NCI-H2107 (cell line): ENCODE measurements at places on chromosomes 11 and 22.

GRCh38 chr22:25363474-25363873 lies 144.0 kb downstream of the CRYBB2 start:
- DNase-seq, result no peak

DNA sequence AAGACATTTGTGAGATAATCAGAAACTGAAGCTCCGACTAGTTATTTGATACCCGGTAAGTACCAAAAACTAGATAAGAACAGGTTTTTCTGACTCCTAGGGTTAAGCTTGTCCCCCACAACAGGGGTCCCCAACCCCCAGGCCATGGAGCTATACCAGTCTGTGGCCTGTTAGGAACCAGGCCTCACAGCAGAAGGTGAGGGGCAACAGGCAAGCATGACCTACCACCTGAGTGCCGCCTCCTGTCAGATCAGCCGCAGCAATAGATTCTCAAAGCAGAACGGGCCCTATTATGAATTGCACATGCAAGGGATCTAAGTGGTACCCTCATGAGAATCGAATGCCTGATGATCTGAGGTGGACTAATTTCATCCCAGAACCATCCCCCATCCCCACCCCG lies 1.2 kb upstream of the MS4A10 start:
- no peak for DNase-seq

DNA sequence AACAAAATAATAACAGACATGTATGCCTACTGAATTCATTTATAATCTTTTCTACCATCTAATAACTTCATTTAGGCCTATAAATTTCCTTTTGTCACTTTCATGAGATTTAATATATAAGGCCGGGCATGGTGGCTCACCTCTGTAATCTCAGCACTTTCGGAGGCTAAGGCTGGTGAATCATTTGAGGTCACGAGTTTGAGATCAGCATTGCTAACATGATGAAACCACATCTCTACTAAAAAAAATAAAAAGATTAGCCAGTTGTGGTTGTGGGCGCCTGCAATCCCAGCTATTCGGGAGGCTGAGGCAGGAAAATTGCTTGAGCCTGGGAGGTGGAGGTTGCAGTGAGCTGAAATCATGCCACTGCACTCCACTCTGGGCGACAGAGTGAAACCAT lies 14.2 kb upstream of the NTM start:
- DNase-seq, result no peak

GRCh38 chr22:42932857-42933484 lies 75.9 kb upstream of the ARFGAP3 start:
- no peak for DNase-seq

DNA sequence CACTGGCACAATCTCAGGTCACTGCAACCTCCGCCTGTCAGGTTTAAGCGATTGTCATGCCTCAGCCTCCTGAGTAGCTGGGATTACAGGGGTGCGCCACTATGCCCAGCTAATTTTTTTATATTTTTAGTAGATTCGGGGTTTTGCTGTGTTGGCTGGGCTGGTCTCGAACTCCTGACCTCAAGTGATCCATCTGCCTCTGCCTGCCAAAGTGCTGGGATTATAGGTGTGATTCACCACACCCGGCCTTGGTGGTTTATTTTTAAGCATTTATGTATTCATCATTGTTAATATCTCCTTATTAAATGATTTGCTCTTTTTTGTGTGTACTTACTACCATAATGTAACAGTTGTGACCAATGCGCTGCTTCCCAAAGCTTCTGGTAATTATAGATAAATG lies 171.7 kb downstream of the DDX10 start:
- no peak for DNase-seq

DNA sequence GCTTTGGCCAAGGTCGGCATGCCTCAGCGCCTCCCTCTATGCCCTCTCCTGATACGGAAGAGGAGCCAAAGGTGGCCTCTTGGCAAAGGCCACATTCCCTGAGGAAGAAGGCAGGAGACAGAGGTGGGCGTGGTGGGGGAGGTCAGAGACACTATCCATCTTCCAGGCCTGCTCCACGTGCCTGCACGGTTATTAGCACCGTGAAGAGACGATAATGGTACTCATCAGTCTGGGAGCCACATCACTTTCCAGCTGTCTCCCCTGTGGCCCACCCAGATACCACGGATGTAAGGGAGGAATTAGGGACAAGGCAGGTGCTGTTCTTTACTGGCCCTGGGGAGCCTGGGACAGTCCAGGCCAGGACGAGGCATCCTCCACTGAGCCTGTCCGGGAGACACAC lies 354.3 kb downstream of the MN1 start:
- DNase-seq, result no peak

DNA sequence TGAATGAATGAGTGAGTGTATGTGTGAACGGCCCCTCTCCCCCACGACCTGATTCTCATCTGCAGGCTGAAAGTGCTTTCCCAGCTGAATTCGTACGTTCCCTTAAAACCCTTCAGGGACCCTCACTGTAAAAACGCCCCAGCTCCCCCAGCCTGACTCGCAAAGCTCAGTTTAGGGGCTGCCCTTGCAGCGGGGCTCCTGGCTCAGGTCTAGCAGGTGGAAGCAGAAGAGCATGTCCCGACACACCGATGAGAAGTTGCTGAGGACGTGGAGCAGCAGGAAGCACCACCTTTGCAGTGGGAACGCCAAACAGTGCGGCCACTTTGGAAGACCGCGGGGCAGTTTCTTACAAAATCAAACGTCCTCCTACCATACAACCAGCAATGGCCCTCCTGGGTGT lies 3.6 kb upstream of the MRPL23 start:
- no peak for DNase-seq

GRCh38 chr11:118618991-118619375 lies 11.6 kb downstream of the PHLDB1 start:
- no peak for DNase-seq

DNA sequence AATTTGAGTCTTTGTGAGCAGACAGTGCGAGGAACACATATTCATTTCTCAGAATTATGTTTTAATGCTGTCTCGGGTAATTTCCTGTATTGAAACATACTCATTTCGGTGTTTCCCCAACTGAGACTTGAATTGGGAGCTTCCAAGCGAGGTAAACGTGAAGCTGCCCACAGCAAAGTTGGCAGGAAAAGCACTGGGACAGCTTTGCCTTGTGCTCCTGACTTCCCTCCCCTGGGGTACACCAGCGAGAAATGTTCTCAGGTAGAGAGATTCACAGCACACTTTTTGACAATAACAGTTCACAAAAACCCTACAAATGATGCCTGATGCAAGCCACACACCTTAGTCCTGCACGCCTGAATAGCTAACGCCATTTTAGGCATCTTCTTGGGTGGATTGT lies 3.1 kb downstream of the HTR3B start:
- no peak for DNase-seq

DNA sequence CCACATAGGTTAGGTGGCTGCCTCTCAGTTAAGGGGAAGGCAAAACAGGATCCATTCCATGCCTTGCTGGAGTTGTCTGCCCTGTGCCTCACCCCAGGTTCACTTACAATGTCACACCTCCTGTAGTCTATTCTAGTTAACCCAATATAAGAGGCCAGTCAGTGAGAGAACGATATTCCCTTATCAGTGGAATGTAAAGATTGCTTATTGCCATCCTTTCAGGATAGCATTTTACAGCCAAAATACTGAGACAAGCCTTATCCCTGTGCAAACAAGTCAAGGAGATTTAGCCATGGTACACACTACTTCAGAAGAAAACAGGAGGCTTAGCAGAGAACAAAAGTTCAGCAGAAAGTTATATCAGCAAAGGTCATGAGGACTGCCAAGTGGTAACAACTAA lies 5.5 kb downstream of the CYP2R1 start:
- no peak for DNase-seq

GRCh38 chr11:4185561-4185960 lies 91.0 kb downstream of the RRM1 start:
- DNase-seq, result no peak

DNA sequence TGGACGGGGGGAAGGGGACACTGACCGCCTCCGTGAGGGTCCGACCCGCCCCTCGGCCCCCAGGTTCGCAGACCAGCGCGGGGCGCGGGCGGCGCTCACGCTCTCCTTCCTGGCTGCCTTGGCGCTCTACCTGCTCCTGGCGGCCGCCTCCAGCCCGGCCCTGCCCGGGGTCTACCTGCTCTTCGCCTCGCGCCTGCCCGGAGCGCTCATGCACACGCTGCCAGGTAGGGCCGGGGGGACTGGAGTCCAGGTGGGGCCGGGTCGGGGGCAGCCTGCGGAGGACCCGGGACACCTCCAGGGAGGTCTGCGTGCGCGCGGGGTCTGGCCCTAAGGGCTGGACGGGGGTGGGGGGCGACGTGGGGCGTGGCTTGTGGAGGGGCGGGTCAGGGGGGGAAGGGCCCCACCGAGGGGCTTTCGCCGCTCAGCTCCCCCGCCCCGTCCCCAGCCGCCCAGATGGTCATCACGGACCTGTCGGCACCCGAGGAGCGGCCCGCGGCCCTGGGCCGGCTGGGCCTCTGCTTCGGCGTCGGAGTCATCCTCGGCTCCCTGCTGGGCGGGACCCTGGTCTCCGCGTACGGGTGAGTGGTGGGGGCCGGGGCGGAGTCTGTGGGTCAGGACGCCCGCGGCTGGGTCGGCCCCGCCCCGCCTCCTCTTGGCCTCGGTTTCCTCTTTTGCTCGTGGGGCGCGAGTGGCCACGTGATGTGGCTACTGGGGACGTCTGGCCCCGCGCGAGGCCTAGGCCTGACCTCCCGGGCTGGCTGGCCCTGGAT lies 19.9 kb downstream of the PHLDA2 start:
- DNase-seq, result no peak

DNA sequence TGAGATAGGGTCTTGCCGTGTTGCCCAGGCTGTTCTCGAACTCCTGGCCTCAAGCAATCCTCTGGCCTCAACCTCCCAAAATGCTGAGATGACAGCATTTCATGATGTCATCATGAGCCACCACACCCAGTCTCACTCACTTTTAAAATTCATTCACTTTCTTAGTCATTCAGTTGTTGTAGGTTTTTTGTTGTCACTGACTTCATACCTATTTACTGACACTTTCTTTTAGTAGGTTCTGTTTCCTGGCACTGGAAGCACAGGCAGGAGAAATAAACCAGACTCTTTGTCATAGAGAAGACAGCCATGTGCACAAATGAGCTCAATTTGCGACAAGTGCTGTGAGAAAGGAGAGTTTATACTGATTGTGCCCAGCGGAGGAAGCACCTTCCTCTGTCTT lies 10.5 kb downstream of the ART5 start:
- no peak for DNase-seq

GRCh38 chr11:1073261-1073724 lies 1.4 kb upstream of the MUC2 start:
- no peak for DNase-seq

- no peak for DNase-seq
Observed at GRCh38 chr11:123559523-123559955, 94.9 kb downstream of the SCN3B start.

GRCh38 chr22:46262449-46263215 lies 511 bp downstream of the PKDREJ start:
- DNase-seq, result no peak

DNA sequence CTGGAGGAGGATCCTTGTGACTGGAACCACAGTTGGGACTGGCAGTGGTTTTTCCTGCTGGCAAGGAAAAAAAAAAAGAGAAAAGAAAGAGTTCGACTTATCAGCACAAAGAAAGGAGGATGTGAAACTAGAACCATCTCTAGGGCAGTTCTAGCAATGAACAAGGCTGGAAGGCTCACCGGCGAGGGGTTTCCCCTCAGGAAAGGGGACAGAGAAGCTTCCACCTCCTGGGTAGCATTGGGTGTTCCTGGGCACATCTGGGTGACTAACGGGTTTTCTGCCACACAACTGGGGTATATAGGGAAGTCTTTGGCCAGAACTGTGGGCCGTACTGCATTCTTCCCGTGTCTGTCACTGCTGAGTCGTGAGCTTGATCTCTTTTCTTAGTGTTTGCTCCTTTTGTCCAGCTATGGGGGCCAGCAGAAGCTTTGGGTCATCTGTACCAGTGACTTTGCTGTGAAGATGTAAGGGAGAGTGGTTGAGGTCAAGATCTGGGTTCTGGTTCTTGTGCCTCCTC lies 109.4 kb upstream of the OR4B1 start:
- DNase-seq, result no peak

GRCh38 chr11:32902089-32902665 lies 9.6 kb downstream of the QSER1 start:
- DNase-seq, result no peak

DNA sequence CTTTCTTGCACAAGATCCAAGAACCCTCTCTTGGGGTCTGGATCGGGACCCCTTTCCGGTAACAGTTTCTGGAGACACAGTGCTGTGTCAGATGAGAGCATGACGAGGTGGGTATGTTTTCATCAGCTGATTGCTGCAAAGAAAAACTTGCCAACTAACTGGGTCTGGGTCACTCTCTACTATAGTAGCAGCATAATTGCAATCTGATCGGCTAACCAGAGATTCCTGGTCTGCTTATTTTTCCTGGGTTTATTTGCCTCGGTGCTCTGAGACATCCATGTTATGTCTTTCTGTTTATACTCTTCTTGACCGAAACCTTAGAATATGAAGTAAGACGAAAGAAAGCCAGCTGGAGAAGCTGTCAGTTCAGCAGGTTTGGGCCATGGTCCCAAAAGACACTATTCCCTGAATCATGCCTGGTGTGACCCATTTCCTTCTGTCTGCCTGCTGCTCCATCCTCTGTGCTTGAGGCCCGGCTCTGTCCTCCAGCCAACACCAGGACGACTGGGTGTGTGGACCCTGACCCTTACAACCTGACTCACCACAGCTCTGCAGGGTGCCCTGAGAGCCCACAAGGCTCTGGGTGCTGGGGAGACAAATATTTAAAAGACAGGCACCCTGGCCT lies 24.1 kb upstream of the CLMP start:
- no peak for DNase-seq

- no peak for DNase-seq
Observed at GRCh38 chr22:43789452-43789851, 22.7 kb downstream of the EFCAB6 start.

DNA sequence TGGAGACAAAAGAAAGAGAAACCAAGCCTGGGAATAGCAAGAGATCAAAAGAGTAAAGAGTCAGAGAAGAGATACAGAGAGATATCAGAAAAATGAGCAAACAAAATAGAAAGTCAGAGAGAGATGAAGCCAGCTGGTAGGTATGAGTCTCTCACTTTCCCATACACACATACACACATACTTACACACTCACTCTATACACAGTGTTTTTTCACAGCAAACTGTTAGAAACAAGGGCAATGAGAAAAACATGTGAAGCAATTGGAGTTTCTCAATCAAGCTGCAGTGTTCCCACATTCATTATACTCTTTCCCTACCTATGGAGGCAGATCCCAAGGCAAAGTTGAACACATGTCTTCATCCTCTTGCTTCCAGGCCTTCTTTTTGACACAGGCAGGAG lies 2.6 kb upstream of the NLRP10 start:
- no peak for DNase-seq

- no peak for DNase-seq
Observed at GRCh38 chr11:58616594-58616993, 5.9 kb upstream of the CNTF start.

- no peak for DNase-seq
Observed at GRCh38 chr22:45830531-45831245, 146.3 kb downstream of the WNT7B start.
